ENCODE measurements at places on chromosomes 12 and 14.

DNA sequence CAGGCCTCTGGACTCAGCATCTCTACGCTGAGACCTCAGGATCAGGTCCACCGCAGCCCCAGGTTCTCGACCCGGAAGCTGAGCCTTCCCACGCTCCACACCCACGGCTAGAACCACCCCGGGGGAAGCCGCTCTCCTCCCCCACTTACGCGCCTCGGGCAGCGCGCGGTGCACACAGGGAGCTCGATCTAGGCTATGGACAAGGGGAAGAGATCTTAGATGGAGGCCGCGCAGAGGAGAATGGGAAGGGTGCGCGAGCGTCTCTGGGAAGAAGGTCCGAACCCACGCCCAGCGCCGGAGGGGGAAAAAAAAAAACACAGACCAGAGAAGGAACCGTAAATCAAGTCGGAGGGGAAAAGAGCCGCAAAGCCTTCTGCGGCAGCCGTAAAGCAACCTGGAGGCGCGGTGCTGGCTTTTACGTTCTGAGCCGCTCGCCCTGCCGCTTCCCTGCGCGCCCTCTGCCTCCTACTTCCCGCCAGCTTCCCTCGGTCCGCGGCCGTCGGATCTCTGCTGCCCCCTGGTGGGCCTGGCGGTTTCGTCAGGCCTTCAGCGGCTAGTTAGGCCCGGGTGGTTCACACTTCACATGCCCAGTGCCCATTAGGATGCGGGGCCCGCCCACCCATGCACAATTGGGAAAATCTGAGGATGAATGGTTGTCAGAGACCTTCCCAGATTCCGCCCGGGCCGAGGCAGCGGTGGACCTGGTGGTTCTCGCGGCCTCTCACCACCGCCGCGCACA, at the start of gene RAD52:
Gene RAD52 (minus strand): TSS at position 242 of the 739 bp plus-strand sequence. CDS start 16,636 bp downstream, outside the sequence.
- DNase-seq, result peak; percentile 97

- DNase-seq, result no peak
Observed at GRCh38 chr12:75305412-75306332, 24.5 kb downstream of the CAPS2 start.

DNA sequence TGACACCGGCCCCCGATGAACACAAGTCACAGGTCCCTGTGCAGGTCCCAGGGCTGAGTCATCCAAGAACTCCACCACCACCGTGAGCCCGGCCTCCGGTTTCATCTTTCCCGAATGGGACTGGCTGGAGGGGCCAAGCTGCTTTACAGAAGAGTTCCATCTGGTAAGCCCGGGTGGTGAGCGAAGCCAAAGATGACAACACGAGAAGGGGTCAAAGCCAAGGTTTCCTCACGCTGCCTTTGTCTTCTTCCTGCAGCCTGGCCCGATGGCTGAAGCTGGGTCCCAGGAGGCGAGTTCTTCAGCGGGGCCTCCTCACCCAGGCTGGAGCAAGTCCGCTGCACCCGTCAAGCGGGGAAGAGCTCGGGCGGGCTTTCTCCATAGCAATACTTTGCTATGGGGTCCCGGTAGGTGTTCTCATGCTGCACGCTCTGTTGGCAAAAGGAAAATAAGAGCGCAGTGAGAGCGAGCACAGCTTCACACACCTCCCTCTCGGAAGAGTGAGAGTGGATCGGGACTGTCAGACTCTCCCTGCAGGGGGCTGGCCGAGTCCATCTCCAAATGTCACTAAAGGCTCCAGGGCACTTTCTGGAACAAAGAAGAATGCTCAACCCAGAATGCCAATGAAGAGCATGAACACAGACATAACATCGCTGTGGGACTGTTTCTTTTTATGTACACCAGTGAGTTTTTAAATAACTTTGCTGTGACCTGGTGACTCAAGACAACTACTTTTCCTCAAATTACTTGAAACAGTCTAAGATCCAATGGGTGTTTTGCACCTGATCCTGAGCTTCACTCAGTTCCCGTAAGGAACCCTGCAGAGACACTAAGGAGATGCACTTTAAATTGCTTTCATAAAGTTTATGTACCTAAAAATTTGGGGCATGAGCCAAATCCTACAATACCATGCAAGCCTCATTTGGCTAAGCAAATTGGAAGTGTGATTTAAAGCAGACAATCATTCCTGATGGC, 20.1 kb downstream of the SPRING1 start:
- DNase-seq, result no peak

GRCh38 chr12:94240171-94240570, 91.8 kb downstream of the PLXNC1 start:
- no peak for DNase-seq

GRCh38 chr12:64678835-64679234, 68.5 kb downstream of the RASSF3 start:
- no peak for DNase-seq

DNA sequence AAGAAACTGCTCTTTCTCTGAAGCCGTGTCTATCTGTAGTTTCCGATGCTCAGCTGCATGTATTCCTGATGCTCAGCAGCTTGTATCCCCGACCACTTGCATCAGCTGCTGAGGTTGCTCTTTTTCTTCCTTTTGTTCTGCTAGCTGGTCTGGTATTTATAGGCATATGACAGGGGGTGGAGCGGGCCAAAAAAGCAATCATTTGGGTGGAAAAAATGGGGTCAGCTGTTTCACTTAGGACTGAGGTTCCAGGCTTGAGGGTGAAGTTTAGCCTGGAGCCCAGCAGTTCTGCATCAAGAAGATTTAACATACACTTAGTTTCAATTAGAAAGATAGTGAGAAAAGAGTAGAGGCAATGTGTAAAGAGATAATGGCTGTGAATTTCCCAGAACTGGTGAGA, 23.6 kb upstream of the AMN1 start:
- DNase-seq, result no peak

GRCh38 chr12:42798811-42799438, 209.4 kb upstream of the PRICKLE1 start:
- no peak for DNase-seq

DNA sequence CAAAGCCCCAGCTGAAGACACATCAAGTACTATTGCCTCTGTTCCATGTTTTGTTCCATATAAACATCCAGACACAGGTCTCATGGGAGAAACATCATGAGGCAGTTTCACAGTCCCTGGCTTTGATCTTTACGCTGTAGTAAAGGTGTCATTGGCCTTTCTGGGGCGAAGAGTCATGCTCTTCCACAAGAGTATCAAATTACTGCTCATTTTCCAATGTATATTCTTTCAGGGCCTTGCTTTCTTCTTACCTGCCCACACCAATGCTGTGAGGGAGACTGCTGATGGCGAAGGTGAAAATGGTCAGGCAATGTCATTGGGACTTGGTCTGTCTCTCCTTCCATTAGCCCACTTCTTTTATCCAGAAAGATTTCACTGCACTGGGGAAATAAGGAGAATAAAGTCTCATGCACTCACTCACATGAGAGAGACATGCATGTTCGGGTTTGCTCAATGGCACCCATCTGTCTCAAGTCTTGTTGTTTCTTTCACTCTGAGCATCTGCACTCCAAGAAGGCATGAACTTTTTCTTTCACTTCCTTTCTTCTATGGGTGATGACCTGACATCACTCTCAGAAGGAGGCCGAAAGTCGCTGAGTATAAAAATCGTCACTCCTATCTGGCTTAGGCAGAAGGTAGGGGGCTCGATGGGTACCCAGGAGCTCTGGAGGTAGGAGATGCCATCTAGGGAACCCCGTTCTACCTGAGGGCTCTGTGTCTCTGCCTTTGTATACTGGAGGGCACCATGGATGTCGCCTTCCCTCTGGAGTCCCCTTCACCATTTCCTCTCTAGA, 1.3 kb upstream of the JDP2 start:
- DNase-seq, result no peak

GRCh38 chr12:20798554-20798953, 12.0 kb upstream of the SLCO1B3 start:
- no peak for DNase-seq

GRCh38 chr12:8949342-8950220, at the start of gene M6PR:
M6PR (minus strand) TSS chr12:8949645; CDS start chr12:8946404, 3,241 bp downstream.
- DNase-seq, result peak; percentile 73

- DNase-seq, result no peak
Observed at GRCh38 chr12:40645361-40645760, 46.9 kb upstream of the CNTN1 start.

DNA sequence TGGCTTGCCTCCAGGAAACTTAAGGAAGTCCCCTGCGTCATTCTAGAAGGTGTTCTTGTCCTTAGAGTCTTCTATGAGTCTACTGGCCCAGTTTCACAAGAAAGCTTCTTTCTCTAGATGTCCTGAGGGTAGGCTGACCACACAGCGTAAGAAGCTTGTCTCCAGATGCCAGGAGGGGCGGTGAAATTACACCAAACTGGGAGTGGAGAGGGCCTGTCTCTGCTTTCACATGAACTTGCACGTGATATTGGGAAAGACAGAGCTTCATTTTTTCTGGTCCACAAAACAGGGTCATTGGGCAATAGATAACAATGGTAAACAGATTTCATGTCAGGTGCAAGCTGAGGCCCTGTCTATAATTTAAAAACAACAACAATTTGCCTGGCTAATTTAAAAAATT, 85.7 kb upstream of the TBX3 start:
- no peak for DNase-seq

DNA sequence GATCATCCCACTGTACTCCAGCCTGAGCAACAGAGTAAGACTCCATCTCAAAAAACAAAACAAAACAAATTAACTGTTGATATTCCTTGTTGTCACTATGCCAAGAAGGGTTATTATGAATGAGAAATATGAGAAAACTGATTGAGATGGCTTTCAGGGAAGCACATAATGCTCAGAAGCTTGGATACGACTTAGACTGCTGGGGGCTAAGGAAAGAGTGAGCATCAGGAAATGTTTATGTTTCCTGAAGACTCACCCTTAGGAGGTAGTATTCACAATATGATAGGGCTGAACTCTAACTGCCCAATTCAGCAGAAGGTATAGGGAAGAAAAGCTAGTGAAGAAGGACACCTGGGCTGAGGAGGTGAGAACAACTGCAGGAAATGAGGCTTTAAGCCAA, 6.3 kb downstream of the STYK1 start:
- DNase-seq, result no peak

GRCh38 chr12:6333029-6333428, 8.8 kb downstream of the TNFRSF1A start:
- DNase-seq, result no peak

GRCh38 chr12:109578330-109578927, 4.8 kb downstream of the MVK start:
- DNase-seq, result no peak

DNA sequence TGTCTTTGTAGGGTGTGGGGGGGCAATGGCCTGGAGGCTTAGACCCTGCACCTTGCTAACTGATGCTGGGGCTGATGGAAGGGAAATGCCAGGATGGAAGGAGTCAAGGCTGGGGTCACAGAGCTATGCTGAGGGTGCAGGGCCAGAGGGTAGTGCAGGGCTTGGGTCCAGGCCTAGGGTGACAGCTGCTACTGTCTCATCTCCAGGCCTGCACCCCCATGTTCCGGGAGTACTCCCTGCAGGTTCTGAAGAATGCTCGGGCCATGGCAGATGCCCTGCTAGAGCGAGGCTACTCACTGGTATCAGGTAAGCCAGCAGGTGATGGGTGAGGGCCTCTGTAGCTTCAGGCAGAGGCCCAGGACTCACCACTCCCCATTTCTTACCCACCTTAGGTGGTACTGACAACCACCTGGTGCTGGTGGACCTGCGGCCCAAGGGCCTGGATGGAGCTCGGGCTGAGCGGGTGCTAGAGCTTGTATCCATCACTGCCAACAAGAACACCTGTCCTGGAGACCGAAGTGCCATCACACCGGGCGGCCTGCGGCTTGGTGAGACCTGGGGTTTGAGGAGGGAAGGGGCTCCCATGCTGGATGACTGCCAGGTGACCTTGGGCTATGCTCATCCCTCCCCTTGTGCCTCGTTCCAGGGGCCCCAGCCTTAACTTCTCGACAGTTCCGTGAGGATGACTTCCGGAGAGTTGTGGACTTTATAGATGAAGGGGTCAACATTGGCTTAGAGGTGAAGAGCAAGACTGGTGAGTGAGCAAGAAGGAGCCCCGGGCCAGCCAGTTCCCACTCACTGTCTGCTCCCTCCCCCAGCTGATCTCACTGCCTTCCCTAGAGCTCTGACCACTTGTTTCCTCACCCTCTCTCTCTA, 4.1 kb downstream of the SHMT2 start:
- no peak for DNase-seq

- DNase-seq, result no peak
Observed at GRCh38 chr14:52902971-52903619, 47.8 kb downstream of the FERMT2 start.

GRCh38 chr14:60915781-60916180, 65.1 kb downstream of the TRMT5 start:
- DNase-seq, result no peak

DNA sequence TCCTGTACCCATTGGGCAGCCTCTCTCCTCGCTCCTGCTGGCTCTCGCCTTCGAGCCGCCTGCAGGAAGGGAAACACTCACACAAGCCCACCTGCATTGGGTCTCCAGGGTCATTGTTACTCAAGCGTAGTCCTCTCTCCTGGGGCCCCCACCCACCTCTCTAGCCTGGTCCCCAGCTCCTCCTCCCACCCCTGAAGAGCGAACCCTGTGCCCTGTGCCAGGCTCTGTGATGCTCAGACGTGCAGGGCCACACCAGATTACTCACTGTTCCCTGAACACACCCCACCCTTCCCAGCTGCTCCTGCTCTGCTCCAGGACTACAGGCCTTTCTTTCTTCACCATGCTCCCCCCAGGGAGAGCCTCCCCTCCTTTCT, 88.1 kb downstream of the NINJ2 start:
- no peak for DNase-seq

DNA sequence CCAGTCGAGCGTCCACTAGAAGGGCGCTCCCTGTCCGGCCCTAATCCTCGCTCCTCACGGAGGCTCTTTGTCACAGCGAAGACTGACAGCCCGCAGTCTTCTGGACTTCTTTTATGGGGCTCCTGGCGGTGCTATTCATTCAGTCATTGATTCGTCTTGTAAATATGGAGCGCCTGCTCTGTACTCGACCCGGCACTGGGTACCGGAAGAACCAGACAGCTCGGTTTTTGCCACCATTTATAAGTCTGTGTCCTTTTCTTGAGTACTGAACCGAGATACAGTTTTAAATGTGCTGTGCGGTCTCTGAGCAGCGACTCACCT, 570 bp downstream of the DMAC2L start:
- no peak for DNase-seq

GRCh38 chr14:72420749-72421474, 473.0 kb downstream of the DPF3 start:
- DNase-seq, result peak; percentile 46

- no peak for DNase-seq
Observed at GRCh38 chr14:58098507-58098906, 53.5 kb downstream of the ARMH4 start.

GRCh38 chr14:97413022-97413539, 615.9 kb downstream of the VRK1 start:
- DNase-seq, result no peak

- no peak for DNase-seq
Observed at GRCh38 chr12:110776410-110776809, 33.7 kb upstream of the PPP1CC start.

All from activated naive CD4-positive, alpha-beta T cell (primary cell).